ENCODE measurements at places on chromosomes 1 and 21.

DNA sequence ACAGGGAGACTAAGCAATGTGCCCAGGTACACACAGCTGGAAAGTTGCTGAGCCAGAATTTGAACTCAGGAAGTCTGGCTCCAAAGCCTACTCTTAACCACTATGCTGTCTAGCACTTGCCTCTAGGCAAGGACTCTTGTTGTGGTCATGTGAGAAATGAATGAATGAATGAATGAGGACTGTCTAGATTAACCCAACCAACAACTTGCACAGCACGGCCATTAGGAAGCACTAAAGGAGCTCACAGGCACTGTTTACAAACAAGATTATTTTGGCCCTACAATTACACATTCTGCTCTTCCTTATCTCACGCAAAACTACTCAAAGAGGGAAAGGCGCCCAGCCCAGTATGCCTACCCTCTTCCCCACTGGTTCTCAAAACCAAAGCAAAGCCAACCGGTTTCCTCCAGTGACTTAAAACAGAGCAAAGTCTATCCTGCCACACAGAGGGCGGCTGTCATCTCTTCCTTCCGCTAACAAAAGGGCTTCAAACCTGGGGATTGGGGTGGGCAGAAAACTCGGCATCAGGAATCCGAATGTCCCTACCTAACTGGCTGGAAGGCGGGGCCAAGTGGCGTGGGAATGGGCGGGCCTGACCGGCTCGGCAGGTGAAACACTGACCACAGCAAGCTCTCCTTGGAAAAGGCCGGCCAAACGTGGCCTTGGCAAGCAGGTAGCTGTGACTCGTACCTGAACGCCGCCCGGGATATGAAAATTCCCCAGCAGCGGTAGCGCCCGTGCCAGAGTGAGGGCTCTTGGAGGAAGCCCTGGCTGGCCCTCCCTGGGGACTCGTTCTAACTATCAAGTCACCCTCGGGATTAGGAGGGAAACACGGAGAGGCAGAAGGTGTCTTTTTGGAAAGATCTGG is 948 bp downstream of the STK40 start:
- DNase-seq, result peak; percentile 22

GRCh38 chr1:57748719-57749118 is 324.9 kb upstream of the DAB1 start:
- no peak for DNase-seq

DNA sequence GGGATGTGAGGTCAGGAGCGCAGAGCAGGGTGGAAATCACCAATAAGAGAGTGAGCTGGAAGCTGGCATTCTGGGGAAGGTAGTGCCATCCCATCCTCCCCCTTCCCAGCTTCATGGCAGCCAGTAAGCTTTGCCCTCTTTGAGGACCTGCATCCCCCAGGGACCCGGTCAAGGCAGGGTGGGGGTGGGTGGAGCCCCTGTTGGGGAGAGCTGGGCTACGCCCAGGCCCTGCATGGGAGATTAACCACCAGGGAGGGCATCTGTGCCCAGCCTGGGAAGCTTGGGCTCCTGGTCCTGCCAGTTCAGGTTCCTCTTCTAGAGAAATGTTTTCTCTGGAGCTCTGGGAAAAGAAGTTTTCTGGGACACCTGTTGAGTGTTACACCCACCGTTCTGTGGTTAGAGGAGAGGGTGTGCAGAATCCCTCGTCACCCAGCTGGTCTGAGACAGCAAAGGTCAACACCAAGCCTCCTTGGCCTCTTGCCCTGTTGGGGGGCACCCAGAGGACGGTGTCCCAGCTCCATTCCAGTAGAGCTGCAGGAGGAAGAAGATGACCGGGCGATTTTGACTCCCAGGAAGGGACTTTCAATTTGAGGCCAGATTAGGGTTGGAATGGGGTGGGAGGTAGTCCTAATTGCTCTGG is 30.1 kb upstream of the TENT5C start:
- no peak for DNase-seq

DNA sequence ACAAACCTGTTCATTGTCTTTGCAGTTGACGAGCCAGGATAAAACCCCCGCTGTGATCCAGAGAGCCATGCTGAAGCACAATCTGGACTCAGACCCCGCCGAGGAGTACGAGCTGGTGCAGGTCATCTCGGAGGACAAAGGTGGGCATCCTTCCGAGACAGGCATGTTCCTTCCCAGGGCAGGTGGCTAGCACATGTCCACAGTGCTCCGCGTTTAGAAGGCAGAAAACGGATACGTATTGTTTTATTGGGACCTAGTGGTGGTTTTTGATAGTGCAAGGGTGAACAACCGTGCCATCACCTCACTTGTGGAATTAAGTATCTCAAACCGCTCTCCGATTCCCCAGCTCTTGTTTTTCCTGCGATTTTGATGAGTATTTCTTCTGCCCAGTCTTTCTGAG is 115.3 kb downstream of the COLGALT2 start:
- no peak for DNase-seq

GRCh38 chr1:67626090-67626860 is 58.7 kb upstream of the GADD45A start:
- no peak for DNase-seq

DNA sequence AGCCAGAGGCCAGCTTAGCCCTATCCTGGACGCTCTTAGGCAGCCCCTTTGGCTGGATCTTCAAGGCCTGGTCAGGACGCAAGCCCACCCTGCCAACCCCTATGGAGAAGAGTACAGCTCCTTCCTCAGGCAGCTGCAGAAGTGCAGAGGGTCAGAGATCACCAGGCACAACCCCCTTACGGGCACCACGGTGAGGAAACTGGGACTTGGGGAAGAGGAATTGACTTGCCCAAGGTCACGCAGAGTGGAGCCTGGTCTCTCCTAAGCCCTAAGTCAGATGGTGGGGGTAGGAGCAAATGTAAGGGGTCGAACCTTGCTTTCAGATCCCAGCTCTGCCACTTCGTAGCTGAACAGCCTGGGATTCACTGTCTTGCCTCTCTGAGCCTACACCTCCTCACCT is 3.7 kb downstream of the E2F2 start:
- DNase-seq, result no peak

GRCh38 chr1:201452866-201453265 is 16.1 kb downstream of the PHLDA3 start:
- DNase-seq, result no peak

DNA sequence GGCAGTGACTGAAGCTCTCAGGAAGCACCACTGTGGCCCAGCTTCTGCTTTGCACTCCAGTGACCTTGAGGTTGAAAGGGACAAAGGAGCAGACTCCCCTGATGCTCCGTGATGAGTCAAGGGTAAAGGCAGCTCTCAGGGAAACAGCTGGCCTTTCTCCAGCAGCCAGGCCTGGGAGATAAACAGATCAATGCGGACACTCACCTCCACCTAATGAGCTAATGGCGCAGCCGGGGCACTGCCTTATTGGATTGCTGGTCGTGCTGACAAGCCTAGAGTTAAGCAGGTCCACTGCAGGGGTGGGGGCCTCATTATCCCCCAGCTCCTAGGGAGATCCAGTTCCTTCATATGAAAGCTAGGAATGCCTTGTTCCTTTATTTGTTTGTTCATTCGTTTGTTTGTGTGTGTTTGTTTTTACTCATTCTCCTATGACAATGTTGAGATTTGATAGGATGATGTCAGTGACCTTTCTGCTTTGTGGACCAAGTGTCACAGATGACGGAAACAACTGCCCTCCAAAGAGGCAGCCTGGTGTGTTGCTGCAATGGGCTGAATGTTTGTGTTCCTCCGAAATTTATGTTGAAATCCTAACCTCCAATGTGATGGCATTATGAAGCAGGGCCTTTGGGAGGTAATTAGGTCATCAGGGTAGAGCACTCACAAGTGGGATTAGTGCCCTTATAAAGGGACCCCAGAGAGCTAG is 141.4 kb upstream of the BEND5 start:
- no peak for DNase-seq

DNA sequence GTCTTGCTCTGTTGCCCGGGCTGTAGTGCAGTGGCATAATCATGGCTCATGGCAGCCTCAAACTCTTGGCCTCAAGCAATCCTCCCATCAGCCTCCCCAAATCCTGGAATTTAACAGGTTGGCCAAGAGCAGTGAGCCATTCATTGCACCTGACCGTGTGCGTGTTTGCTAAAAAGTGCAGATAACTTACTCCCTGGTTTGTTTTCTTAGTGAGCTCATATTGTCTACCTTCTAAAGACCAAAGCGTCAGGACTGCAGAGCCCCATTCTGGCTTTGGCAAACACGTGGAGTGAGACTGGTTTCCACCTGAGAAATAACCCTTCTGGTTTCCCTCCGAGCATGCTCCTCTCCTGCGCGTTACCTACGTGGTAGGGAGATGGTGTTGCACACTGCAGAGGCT is 32.2 kb upstream of the CA6 start:
- DNase-seq, result no peak

DNA sequence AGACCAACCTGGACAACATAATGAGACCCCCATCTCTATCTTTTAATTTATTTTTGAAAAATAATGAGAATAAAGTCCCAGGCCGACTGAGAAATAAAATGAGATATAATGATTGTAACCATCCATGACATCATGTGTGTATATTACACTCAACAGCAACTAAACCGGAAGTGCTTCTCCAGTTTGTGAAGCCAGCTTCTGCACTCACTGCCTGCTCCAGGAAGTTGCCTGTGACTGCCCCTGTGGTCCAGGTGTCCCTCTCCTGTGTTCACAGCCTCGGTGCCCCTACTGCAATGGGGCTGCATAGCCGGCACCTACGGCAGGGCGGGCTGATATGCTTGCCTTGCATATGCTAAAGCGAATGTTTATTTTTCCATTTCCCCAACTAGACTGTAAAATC is 68.3 kb downstream of the SSBP3 start:
- no peak for DNase-seq

DNA sequence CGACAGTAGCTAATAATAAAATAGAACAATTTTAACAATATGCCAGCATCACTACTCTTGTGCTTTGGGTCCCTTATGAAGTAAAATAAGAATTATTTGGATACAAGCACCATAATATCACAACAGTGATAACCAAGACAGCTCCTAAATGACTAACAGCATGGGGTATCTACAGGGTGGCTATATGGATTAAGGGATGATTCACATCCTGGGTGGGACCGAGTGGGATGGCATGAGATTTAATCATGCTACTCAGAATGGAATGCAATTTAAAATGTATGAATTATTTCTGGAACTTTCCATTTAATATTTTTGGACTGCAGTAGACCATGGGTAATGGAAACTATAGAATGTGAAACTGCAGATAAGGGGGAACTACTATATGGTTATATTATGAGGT is 28.1 kb upstream of the B3GALNT2 start:
- DNase-seq, result no peak

- no peak for DNase-seq
These were observed 39.4 kb downstream of the CDC14A start for GRCh38 chr1:100391675-100392074.

- no peak for DNase-seq
These were observed 40.5 kb upstream of the PROX1 start for GRCh38 chr1:213947200-213947801.

DNA sequence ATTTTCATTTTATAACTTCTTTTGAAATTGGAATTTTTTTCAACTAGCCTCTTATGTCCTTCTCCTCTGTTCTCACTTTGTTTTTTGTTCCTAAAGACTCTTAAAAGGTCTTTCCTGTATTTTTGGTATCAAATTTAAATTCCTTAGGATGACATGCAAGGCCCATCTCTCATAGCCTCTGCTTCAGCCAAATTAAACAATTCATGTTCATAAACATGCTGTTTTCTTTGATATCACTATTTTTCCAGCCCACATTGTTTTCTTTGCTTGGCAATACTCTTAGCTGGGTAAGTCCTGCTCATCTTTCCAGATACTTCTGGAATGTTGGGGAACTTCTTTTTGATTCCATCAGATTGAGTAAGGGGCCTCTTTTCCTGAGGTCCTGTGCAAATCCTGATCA is 55.8 kb upstream of the GPR88 start:
- no peak for DNase-seq

DNA sequence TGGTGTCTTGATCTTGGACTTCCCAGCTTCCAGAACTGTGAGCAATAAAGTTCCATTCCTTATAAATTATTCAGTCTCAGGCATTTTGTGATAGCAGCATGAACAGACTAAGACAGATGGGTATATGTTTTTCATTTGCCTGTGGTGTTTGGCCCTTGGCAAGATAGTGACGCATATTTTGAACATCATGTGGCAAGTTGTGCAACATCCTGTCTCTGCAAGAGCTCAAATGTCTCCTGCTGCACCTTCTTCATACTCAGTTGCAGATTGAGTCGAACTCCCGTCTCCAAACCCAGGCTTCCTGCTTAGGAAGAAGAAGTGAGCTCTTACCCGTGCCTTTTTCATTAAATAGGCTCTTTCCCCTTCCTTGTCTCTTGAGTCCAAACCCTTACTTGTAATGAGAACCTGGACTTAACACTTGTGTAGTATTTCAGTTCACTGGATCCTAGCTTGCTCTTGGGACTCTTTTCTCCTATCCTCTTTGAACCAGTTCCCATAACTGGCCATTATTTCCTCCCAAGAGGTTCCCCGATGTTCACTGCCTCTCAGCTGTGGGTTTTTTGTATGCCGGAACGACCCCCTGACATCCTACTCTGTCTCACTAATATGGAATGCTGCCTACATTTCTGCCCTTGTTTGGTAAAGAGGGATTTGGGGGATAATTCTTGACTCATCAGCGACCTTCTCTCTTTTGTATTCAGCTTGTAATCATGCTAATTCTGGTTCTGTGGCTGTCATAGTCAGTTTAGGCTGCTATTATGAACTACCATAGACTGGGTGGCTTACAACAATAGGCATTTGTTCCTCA is 125.0 kb upstream of the KCNK2 start:
- DNase-seq, result no peak

- no peak for DNase-seq
These were observed 280.1 kb downstream of the NPHP4 start for GRCh38 chr1:5711956-5712645.

GRCh38 chr1:98059620-98060019 is 138.8 kb upstream of the DPYD start:
- no peak for DNase-seq

All from stimulated activated CD4-positive, alpha-beta T cell treated with anti-CD3 and anti-CD28 coated beads, Interleukin-4, amount 100 ng/mL, for 1 hour (primary cell).